ENCODE measurements at places on chromosomes 11 and 22.

DNA sequence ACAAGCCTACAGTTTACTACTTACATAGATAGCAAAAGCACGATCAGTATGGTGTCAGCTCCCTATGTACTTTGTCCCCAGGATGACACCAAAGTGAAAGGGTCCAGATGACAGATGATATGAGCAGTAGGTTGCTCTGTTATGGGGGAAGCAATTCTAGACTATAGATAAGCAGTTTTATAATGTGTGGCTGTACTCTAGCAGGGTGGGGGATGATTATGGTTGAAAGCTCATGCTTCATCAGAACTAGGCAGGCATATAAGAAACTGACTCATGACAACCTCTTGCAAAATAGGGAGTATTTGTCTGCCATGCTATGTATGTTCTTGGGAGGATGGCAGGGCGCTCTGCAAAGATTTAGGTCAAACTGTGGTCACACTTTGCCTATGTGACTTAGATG, 158.2 kb upstream of the ZBED5 start:
- no peak for DNase-seq

GRCh38 chr11:124762105-124762623, at the start of gene ESAM:
Gene ESAM (minus strand): TSS chr11:124762290. CDS start chr11:124762154, 136 bp downstream.
- DNase-seq, result no peak

DNA sequence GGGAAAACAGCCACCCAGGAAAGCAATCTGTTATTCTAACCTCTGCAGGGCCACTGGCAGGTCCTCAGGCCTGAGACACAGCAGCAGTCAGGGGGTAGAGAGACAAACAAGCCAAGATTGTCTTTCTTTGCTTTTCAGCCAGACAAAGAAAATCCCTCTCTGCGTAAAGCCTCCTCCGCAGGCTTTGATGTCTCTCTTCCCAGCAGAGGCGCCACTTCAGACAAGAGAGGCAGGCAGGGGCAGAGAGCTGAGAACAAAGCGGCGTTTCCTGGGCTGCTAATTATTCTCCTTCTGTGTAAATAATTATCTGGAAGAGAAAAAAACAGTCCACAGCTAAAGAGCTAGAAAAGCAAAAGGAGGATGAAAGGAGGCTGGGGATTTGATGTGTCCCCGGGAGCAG, 102.7 kb upstream of the SEZ6L start:
- DNase-seq, result no peak

DNA sequence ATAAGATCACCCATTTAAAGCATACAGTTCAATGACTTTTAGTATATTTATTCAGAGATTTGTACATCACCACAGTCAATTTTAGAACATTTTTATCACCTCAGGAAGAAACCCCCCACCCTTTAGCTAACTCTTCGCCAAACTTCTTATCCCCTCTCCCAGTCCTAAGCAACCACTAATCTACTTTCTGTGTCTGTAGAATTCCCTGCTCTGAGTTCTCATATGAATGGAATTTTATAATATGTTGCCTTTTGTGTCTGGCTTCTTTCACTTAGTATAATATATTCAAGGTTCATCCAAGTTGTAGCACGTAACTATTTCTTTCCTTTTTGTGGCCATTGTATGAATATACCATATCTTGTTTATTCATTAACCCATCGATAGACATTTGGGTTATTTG, 3.6 kb downstream of the ANKRD13D start:
- DNase-seq, result no peak

GRCh38 chr22:26825960-26826935, 168.9 kb downstream of the MIAT start:
- DNase-seq, result no peak

DNA sequence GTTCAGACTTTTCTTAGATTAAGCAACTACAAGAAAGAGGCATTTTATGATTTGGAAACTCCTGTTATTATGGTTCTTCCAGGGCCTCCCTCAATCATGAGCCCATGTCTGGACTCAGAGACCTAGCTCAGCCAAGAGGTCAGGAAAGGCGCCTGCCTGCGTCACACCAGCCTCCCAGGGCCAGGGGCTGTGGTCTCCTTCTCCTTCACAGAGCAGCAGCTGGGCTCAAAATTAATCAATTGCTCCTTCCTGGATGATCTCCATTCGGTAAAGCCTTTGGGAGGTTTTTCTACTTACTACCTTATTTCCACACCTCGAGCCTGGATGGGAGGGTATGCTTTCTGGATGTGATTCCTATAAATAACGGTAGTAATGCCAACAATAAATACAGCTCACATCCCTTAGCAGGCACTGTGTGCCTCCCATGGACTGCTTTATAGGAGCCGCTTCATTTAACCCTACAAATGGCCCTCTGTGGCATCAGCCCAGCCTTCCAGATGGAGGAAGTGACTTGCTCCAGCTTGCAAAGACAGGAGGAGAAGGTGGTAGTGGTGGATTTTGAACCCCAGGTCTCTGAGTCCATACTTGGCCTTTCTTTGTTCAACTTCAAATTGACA, 1445.6 kb downstream of the TBC1D22A start:
- DNase-seq, result no peak

DNA sequence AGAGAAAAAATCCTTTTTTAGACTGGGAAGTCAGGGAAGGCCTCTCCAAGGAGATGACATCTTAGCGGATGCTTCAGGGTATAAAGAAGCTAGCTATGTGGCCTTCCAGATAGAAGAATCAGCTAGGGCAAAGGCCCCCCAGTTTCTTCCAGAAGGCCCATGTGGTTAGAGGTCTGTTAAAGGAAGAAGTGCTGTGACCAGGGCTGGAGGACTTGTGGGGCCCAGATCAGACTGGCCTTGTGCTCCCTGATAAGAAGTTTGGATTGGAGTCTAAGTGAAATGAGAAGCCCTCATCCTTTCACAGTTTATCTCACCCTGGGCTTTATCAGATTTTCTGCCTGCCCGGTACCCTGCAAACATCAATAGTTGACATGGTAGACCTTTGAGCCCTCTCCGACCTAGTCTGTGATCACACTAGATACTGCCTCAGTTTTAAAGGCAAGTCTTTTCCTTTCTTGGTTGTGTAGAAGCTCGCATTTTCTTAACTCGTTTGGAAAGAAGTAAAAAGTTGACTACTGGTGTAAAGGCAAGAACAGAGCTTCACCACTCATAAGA, 7.8 kb downstream of the AMPD3 start:
- no peak for DNase-seq

- no peak for DNase-seq
These were observed 243.4 kb upstream of the PLET1 start for GRCh38 chr11:112504056-112504455.

DNA sequence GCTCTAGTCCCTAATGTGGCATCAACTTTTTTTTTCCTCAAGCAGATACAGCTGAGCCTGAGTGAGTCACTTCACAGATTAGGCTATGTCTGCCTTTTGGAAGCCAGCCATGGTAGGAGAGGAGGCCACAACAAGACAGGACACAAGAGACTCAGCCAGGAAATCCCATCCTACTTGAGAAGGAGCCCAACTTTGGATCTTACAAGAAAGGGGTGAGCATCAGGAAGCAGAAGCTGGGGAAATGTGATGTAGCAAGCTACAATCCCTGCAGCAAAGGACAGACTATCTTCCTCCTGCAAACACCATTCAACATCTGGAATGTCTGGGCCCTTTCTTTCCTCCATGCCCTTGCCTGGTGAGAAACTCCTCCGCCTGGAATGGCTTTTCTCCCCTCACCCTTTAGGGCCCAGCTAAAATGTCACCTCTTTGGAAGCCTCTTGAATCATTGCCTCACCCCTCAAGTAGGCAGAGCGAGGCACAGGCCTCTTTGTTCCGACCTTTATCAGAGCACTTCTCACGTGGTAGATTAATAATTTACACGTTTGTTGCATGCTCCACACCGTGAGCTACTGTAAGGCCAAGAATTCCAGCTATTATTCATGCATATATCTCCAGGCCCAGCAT, 156.4 kb upstream of the PITPNB start:
- DNase-seq, result no peak

DNA sequence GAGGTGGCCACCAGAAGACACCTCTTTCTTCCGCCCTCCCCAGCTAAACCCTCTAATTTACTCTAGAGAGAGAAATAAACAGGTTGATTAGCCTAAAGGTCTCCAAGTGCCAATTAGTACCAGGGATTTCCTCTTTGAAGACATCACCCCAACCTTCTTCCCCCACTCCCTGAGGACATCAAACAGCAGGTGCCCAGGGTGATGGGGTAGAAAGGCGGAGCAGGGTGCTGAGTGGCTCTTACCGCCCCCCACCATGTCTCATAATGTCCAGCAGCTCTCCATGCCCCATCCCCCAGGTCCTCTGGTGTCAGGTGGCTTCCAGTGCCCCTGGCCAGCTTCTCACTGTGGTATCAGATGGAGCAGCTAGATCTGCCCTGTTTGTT, 5.3 kb upstream of the GNAZ start:
- DNase-seq, result no peak

Measured in stimulated activated CD4-positive, alpha-beta T cell treated with anti-CD3 and anti-CD28 coated beads, TNF-alpha, amount 100 ng/mL, for 24 hours (primary cell).